ENCODE measurements at places on chromosomes 5 and 9. TPM values are rescaled to one million over a fixed set of nuclear protein-coding genes. Genes with fewer than 3 reads are reported as not detected.

DNA sequence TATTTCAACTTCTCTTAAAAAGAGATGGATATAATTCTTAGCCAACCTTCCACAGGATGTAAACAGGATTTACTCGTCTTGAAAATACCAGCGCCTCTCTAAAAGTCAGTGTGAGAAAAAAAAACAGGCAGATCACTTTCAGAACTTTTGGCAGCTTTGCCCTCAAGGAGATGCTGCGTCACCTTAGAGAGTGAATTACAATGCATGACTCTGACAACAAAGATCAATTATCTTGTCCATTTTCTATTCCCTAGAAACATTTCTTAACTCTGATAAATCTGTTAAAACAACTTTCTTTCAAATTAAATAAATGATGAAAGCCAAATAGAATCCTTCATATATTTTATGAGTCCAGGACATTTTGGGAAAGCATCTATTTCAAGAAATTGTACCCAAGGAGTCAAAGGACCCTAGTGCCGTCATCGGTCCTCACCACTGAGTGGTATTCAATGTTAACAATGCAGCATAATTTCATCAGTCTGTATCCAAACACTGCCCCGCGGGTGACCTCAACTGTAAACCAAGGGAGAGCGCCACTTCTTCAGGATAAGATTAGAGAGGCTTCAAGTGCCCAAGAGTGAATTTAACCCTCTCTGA, 536.0 kb downstream of the PDE4D start:
- H3K4me3 ChIP-seq, result no peak overlapping the region
- DNase-seq, result peak; percentile 8
- H3K36me3 ChIP-seq, result no peaks in the 10 kb centered on the region
- H3K4me1 ChIP-seq, result no peaks in the 10 kb centered on the region
- no peaks in the 10 kb centered on the region for H3K27me3 ChIP-seq
- H3K27ac ChIP-seq, result no peak overlapping the region

DNA sequence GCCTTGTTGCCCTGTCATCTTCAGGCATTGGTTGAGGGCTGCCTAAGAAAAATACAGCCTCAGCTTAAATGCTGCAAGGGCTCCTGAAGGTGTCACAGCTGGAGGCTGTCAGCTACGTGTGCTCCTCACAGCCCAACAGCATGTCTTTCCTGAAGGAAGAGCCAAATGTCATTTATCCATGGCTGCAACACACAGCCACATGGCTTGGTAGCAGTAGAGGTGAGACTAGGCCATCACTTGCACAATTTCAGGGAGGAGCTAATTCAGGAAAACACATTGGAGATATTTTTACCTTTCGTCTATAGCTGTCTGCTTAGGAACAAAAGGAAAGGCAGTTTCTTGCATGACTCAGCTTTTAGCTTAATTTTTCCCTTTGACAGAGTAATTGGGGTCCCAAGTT, 260.7 kb downstream of the SYK start:
- H3K27ac ChIP-seq, result no peak overlapping the region
- H3K4me3 ChIP-seq, result no peak overlapping the region
- H3K36me3 ChIP-seq, result no peaks in the 10 kb centered on the region
- no peak for DNase-seq

MZB1 gene
- not detected for total RNA-seq

CAMK2A gene
- 0.18 TPM for total RNA-seq

ZNF883 gene
- total RNA-seq, result 0.83 TPM

FKBP15 gene
- 25.5 TPM for total RNA-seq

TMEM267 gene
- 12.0 TPM for total RNA-seq

FCN2 gene
- not detected for total RNA-seq

GRCh38 chr5:159120446-159120845, 20.7 kb upstream of the EBF1 start:
- no peaks in the 10 kb centered on the region for H3K27me3 ChIP-seq
- peak overlapping the region; percentile 22 for H3K4me3 ChIP-seq
- no peak for DNase-seq
- no peaks in the 10 kb centered on the region for H3K36me3 ChIP-seq
- H3K4me1 ChIP-seq, result no peaks in the 10 kb centered on the region

- peaks cover 25% of the 10 kb centered on the region for H3K4me1 ChIP-seq
- H3K27ac ChIP-seq, result no peak overlapping the region
- DNase-seq, result peak; percentile 78
- H3K36me3 ChIP-seq, result peaks cover 32% of the 10 kb centered on the region
- no peaks in the 10 kb centered on the region for H3K27me3 ChIP-seq
These were observed 11.4 kb downstream of the BASP1 start for GRCh38 chr5:17228821-17229291.

DNA sequence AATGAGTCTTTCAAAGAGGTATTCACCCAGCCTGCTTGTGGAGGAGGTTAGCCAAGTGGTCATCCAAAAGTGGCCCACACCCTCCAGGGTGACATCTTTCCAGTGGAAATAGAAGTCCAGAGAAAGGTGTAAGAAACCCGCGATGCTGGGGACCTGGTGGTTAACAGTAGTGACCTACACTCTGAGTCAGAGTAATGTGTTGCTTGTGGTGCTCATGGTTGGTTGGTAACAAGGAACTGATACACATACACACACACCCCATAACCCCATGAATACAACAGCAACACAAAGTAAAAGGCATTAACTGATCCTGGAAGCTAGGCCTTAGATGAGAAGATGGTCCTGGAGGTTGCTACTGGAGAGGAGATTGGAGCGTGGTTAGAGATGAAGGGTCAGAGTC, 26.9 kb downstream of the MRPS30 start:
- H3K4me3 ChIP-seq, result no peak overlapping the region
- no peaks in the 10 kb centered on the region for H3K4me1 ChIP-seq
- H3K27ac ChIP-seq, result no peak overlapping the region
- H3K36me3 ChIP-seq, result no peaks in the 10 kb centered on the region

GRCh38 chr9:122360891-122361290, 9.9 kb upstream of the PTGS1 start:
- DNase-seq, result peak; percentile 70
- H3K4me1 ChIP-seq, result peaks cover 28% of the 10 kb centered on the region
- peak overlapping the region; percentile 38 for H3K27ac ChIP-seq
- H3K36me3 ChIP-seq, result no peaks in the 10 kb centered on the region
- no peak overlapping the region for H3K4me3 ChIP-seq

GRCh38 chr9:128253140-128253990, 22.4 kb downstream of the GOLGA2 start:
- no peak for DNase-seq
- H3K36me3 ChIP-seq, result peaks cover 27% of the 10 kb centered on the region
- H3K4me1 ChIP-seq, result no peaks in the 10 kb centered on the region
- H3K27me3 ChIP-seq, result no peaks in the 10 kb centered on the region

- H3K36me3 ChIP-seq, result no peaks in the 10 kb centered on the region
- no peak for DNase-seq
- H3K27ac ChIP-seq, result no peak overlapping the region
- no peaks in the 10 kb centered on the region for H3K4me1 ChIP-seq
- no peaks in the 10 kb centered on the region for H3K27me3 ChIP-seq
- no peak overlapping the region for H3K4me3 ChIP-seq
These were observed 79.3 kb downstream of the ARL15 start for GRCh38 chr5:54230936-54231685.

GRCh38 chr5:110262749-110263148, 463.7 kb downstream of the TMEM232 start:
- no peak overlapping the region for H3K27ac ChIP-seq
- DNase-seq, result no peak
- no peak overlapping the region for H3K4me3 ChIP-seq
- H3K27me3 ChIP-seq, result no peaks in the 10 kb centered on the region

- H3K27me3 ChIP-seq, result no peaks in the 10 kb centered on the region
- DNase-seq, result no peak
- H3K27ac ChIP-seq, result no peak overlapping the region
- no peaks in the 10 kb centered on the region for H3K4me1 ChIP-seq
- no peak overlapping the region for H3K4me3 ChIP-seq
These were observed 61.0 kb upstream of the C5orf58 start for GRCh38 chr5:170171811-170172210.

MARVELD2 gene
- 0.54 TPM for total RNA-seq

DNA sequence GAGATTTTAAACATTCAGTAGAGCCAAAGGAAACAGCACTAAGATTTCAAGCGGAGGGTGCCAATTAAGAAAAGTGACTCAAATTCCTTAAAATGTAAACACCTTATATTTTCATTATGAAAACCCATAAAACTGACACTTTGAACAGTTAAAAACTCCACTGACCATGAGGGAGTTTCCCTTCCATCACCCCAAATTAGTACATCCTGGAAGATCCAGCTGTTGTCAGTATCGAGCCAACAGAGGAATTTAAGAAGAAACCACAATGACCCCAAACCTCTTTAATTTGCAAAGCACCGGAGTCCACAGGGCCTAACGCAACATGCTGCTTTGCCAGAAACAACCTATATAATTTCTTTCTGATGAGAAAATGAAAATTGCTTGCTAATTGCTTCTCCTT, 41.3 kb downstream of the ROR2 start:
- peaks cover 6% of the 10 kb centered on the region for H3K4me1 ChIP-seq
- H3K4me3 ChIP-seq, result no peak overlapping the region
- no peaks in the 10 kb centered on the region for H3K36me3 ChIP-seq
- no peaks in the 10 kb centered on the region for H3K27me3 ChIP-seq

- H3K27me3 ChIP-seq, result no peaks in the 10 kb centered on the region
- no peak overlapping the region for H3K27ac ChIP-seq
- H3K36me3 ChIP-seq, result no peaks in the 10 kb centered on the region
- DNase-seq, result no peak
These were observed 19.8 kb upstream of the KCNV2 start for GRCh38 chr9:2697492-2697891.

- H3K36me3 ChIP-seq, result no peaks in the 10 kb centered on the region
- H3K27ac ChIP-seq, result no peak overlapping the region
- no peak overlapping the region for H3K4me3 ChIP-seq
- DNase-seq, result no peak
- no peaks in the 10 kb centered on the region for H3K27me3 ChIP-seq
These were observed 4.0 kb upstream of the DNLZ start for GRCh38 chr9:136367296-136368145.

- H3K27ac ChIP-seq, result no peak overlapping the region
- no peaks in the 10 kb centered on the region for H3K4me1 ChIP-seq
- no peak overlapping the region for H3K4me3 ChIP-seq
- no peak for DNase-seq
These were observed 160.2 kb downstream of the CNTLN start for GRCh38 chr9:17294822-17295624.

DNA sequence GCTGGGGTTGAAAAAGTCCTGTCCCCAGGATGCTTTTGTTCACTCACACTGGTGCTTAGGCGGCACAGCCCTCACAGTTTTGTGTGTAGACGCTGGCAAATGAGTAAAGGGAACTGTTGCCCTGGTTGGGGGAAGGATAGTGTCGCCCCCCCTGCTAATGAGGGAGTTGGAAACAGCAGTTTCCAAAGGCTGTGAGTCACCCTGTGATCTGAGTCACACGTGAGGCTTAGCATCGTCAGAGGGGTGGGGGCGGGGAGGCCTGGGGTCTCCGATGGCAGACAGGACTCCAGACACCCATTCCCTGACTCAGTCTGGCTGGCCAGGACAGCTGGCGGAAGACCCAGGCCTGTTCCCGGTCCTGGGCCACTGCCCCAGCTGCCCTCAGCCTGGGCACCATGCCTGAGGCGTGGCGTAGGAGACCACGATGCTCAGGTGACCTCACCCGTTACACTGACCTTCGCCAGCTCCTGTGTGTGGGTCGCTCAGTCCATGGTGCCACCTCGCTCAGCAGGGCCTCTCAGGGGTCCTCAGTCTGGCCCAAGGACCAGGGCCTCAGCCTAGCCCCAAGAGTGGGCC, 2.9 kb downstream of the DNAJB5 start:
- H3K4me3 ChIP-seq, result no peak overlapping the region
- H3K4me1 ChIP-seq, result peaks cover 44% of the 10 kb centered on the region
- peaks cover 14% of the 10 kb centered on the region for H3K36me3 ChIP-seq
- no peaks in the 10 kb centered on the region for H3K27me3 ChIP-seq

DPYSL3 gene
- 50.2 TPM for total RNA-seq

BTNL8 gene
- not detected for total RNA-seq

SLC36A3 gene
- total RNA-seq, result not detected

All from IMR-90 (cell line).